ENCODE measurements at places on chromosomes 12 and 14.

GRCh38 chr12:27973487-27973890 is 956 bp upstream of the PTHLH start:
- ATAC-seq = no peak

DNA sequence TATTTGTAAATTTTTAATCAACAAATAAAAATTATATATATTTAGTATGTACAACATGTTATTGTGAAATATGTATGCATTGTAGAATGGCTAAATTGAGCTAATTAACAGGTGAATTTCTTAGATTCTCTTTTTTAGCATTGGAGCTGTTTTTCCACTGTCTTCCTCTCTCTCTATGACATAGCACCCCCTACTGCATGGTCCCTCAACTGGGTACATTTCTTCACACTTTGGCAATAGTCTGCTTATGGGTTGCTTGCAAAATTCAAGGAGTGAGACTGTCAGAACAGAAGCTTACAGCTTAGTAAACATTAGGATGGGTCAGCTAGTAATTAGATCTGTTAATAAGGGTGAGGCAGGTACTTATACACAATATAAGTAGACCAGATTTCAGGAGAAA is 658.5 kb upstream of the MGAT4C start:
- peak; percentile 67 for ATAC-seq

- ATAC-seq = no peak
Observed at GRCh38 chr12:9969673-9970072, 1.5 kb upstream of the CLEC12A start.

GRCh38 chr12:107519906-107520859 is 165.4 kb upstream of the PWP1 start:
- ATAC-seq = no peak

DNA sequence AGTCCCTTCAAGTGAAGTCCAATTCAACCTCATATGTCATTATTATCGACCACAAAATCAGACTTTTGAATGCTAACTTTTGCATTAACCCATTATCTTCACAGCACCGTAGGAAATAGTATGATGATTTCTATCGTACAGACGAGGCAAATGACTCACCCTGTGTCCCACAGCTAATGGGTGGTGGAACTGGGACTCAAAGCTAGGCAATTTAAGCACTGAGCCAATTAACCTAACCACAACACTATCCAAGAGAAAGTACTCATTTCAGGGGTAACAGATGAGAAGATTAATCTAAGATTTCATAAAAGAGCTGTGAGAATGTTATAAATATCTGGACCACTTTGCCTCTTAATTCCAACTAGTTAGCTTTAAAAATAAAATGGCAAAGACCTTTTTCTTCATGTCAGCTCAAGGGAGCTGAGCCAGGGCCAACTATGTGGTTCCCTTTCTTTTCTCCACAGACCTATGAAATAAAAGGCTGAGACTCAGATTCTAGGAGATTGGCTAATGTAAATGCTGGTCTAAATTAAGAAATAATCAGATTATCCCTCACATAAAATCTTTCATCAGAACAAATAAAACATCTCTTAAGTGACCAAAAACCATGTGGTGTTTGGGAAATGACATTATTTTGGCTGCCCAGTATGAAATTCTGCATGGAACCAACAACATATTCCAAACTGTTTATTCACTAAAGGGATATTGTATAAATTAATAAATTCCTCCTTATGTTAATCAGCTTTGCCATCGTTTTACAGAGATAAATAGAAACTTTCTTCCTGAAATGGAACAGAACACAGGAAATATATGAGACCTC is 4.9 kb downstream of the PTGER2 start:
- ATAC-seq = no peak

DNA sequence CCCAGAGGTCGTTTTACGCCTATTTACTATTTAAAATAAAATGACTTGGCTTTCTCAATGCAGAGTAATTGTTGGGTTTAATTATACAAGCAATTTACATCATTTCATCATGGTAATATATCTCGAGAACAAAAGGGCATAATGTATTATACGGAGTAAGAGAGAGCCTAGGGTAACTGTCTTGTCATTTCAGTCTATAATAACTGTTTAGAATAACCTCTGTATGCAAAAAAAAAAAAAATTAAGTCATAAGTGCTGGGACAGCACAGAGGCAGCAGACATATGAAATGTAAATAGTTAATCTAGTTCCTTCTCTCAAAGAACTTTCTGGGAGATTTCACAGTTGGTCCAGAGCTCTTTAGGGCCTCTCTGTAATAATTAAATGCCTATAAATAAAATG is 284.9 kb downstream of the TMTC2 start:
- ATAC-seq = peak; percentile 68

DNA sequence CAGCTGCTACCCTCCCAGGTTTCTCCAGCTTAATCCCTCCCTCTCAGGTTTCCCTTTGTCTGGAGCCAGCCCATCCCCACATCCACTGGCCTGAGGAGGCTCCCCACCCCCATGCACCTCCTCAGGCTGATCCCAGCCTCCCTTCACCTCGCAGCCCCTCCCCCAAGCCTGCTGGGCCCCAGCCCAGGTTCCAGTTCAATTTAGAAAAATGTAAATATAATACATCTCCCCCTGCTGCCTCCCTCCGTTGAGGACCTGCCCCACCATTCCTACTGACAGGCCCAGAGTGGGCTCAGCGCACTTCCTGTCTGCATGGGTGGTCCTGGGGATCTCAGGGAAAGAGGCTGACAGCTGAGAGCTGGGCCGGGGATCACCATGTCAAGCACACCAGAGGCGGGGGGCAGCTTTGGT is 155.8 kb downstream of the NTF3 start:
- ATAC-seq = no peak

- ATAC-seq = peak; percentile 20
Observed at GRCh38 chr14:81400202-81400678, at the start of gene STON2. TSS of gene STON2 (minus strand) at chr14:81400324. CDS start at chr14:81398382, 1,942 bp downstream.

- no peak for ATAC-seq
Observed at GRCh38 chr14:91681893-91682563, 49.9 kb downstream of the CATSPERB start.

GRCh38 chr14:90578283-90578985 is 181.6 kb downstream of the CALM1 start:
- no peak for ATAC-seq

DNA sequence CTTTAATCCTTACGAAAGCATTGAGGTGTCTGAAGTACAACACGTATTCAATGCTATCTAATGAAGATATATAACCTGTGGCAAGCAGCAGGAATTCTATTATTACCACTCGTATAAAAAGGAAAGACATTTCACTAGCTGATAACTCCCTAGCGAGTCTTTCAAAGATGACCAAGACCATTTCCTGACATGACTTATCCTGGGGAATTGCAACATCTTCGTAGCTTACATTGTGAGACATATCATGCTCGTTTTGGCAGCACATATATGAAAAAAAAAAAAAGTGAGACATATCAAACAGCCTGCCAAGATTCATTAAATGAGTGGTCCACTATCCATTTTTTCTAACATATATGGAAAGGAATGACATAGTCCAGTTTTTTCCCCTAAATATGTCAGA is 337.0 kb downstream of the FSCB start:
- ATAC-seq = no peak

GRCh38 chr14:52883658-52884057 is 67.2 kb downstream of the FERMT2 start:
- ATAC-seq = no peak

- no peak for ATAC-seq
Observed at GRCh38 chr12:104486943-104487819, 30.4 kb downstream of the CHST11 start.

DNA sequence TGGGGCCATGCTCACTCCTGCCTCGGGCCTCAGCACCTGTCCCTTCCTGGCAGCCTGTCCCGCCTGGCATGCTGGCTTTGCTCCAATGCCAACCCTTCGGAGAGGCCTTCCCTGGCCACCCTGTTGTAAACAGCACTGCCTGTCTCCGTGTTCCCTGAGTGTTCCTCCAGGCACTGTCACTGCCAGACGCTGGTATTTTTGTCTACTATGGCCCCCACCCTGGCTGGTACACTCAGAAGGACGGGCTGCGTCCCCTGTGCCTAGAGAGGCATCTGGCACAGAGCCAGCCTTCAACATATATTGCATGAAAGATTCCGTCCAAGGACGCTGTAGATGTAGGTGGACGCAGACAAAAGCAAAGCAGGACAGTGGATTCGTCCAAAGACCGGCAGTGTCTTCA is 2.7 kb upstream of the ASPG start:
- ATAC-seq = no peak

DNA sequence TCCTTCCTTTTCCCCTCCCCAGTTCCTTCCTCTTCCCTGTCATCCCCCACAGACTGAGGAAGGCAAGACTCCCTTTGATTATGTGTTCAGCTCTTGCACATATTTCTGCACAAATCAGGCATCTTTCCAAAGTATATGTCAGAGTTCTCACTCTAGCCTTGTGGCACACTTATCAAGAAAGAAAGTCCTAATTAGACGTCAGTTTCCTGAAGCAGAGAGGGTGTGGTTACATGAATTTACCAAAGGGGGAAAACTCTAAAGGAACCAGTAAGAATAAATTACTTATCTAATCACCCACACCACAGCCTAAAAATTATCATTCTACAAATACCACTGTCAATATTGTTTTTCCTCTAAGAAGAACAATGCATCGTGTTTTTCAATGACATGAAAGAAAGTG is 120.7 kb upstream of the GRIP1 start:
- no peak for ATAC-seq

- ATAC-seq = peak; percentile 33
Observed at GRCh38 chr12:49622501-49623141, 740 bp upstream of the PRPF40B start.

DNA sequence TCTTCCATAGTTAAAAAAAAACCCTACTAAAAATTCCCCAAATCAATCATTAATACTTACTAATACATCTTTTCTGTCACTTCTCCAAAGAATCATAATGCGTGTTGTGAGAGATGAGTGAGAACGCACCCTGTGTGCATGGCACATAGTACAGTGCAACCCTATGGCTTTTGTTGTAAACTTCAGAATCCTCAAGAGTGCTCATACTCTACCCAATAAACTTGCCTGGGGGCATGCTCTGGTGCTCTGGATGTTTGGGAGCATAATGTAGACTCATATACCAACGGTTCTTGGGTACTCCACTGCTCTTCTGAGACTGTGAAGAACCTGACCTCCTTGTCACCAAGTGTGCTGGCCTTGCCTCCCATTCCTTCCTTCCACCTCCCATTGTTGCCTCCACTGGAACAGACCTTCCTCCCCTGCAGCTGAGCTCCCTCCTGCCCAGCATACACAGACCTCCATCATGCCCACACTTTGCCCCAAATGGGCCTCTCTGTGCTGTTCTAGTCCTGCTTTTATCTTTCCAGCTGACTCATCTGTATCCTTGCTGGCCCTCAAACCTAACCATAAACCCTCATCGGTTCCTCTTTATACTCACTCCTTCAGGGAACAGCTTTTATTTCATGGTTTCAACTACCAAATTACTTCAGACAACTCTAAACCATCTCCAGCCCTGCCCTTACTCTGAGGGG is 8.9 kb downstream of the DCP1B start:
- ATAC-seq = no peak

- no peak for ATAC-seq
Observed at GRCh38 chr14:91038439-91038838, 22.0 kb downstream of the RPS6KA5 start.

DNA sequence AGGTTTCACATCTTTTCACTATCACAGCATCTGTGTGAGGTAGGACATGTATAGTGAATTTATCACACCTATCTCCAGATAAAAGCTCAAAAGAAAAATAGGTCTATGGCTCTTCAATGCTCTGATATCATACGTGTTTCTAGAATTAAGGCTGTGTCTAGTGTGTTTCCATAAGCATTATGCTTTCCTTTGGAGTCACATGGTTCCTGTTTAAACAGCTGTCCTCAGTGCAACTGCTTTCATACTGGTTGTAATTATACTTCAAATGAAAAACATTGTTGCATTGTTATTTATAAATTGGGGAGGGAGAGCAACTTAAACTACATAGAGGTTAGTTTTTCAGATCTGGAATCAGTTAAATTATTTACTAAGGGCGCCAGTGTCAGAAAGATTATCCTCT is 151.6 kb downstream of the SYT1 start:
- ATAC-seq = no peak

DNA sequence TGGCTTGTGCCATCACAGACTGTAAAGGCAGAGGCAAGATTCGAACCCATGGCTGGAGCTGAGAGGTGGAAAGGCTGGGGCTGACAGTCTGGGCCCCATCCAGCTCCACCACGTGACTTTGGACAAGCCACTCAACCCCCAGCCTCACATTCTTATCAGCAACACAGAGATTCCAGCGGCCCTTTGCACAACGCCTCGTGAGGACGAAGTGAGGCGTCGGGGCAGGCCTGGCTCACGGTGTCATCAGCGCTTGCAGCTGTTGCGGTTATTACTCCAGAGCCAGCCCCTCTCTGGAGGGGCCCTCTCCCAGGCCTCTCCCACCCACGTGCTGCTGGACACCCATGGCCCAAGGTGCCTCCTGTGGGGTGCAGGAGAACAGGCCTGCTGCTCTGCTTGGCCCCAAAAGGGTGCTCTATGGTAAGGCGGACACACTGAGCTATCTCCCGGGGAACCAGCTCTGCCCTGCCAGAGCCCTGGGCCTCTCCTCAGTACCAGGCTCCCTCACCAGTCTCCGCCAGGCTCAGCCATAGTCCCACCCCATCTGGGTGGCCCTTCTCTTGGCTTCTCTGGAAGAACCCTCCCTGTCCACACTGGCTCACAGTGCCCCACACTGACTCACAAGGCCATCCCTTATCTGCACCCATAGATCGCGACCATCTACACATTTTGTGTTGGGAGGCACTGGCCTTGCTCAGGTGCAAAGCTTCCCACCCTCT is 21.1 kb downstream of the CHGA start:
- ATAC-seq = no peak

GRCh38 chr12:24553259-24553658 is 395.6 kb downstream of the BCAT1 start:
- ATAC-seq = no peak

DNA sequence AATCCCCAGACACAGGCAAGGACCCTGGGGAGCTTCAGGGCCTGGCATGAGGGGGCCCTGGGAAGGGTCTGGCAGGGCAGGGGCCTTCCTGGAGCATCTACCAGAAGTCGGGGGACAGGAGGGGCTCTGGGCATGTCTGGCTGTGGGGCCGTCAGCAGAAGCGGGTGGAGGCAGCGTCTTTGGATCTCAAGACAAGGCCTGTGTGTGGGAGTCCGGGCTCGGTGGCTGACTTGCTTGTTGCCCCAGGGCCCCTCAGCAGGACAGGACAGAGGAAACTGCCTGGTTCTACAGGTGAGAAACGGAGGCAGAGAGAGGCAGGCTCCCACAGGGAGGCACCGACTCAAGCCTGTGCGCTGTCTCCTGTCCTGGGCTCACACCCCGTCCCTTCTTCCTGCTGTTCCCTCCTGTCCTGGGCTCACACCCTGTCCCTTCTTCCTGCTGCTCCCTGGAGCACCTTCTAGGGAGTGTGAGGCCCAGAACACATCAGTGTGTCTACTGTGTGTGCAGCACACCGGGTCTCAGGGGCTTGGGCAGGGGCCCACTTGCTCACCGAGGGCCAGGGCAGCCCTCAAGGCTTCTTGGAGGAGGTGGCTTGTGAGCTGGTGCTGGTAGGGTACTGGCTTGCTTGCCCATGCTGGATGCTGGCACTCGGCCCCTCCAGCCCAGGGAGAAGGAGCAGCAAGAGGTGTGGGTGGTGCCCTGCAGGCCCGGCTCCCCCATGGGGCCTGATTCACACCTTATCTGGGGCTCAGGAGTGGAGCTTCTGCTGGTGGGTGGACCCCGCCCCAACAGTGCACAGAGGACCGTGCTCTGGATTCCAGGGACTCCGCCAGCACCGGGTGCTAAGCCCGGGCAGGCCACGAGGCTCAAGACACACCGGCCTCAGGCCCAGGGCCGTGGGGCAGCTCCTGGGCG is 14.9 kb downstream of the ASPG start:
- no peak for ATAC-seq

All from motor neuron (in vitro differentiated cells).